MM.1S (cell line): ENCODE measurements at places on chromosomes 6 and 20.
A peak's percentile ranks its signal among the peaks of the same experiment; 100 is the strongest.

- no peaks in the 10 kb centered on the region for H3K4me1 ChIP-seq
- no peak overlapping the region for H3K27ac ChIP-seq
- H3K27me3 ChIP-seq = no peaks in the 10 kb centered on the region
- DNase-seq = no peak
Measured at GRCh38 chr6:149851461-149852110, 12.6 kb downstream of the LRP11 start.

DNA sequence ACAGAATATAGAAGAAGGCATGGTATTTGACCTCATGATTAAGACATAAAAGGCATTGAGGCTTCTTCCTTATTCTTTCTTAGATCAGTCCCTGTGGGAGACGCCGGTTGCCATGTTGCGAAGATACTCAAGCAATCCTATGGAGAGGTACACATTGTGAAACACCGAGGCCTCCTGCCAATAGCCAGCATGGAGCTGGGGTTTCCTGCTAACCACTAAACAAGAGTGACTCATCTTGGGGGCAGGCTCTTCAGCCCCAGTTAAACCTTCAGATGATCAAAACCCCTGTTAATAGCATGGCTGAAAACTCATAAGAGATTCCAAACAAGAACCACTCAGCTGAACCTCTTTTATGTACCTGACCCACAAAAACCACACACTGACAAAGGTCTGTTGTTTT is 478.8 kb downstream of the CD83 start:
- H3K4me3 ChIP-seq = no peak overlapping the region
- DNase-seq = no peak
- no peak overlapping the region for H3K27ac ChIP-seq
- H3K36me3 ChIP-seq = no peaks in the 10 kb centered on the region
- no peaks in the 10 kb centered on the region for H3K27me3 ChIP-seq

DNA sequence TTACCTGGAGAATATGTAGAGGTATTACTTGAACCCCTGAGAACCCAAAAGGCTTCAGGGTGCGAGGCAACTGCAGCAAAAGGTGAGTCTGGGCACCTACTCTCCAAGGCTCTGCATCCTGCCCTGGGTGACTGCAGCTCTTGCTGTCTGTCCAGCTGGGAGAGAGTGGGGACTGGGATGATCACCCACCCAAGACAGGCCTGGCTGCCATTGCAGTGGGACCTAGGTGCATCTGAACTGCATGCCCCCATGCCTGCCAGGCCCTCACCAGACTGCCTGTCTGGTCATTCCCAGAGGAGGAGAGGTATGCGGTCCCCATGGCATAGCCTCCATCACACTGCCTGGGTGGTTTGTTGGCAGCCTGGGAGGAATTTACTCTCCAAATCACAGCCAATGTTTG is 563.9 kb downstream of the TFAP2A start:
- H3K27ac ChIP-seq = no peak overlapping the region
- no peaks in the 10 kb centered on the region for H3K27me3 ChIP-seq
- no peaks in the 10 kb centered on the region for H3K36me3 ChIP-seq
- no peak for DNase-seq
- no peak overlapping the region for H3K4me3 ChIP-seq

- peaks cover 33% of the 10 kb centered on the region for H3K27me3 ChIP-seq
- H3K36me3 ChIP-seq = no peaks in the 10 kb centered on the region
- no peak overlapping the region for H3K27ac ChIP-seq
- DNase-seq = no peak
Measured at GRCh38 chr6:157806131-157806855, 16.8 kb upstream of the SNX9 start.

DNA sequence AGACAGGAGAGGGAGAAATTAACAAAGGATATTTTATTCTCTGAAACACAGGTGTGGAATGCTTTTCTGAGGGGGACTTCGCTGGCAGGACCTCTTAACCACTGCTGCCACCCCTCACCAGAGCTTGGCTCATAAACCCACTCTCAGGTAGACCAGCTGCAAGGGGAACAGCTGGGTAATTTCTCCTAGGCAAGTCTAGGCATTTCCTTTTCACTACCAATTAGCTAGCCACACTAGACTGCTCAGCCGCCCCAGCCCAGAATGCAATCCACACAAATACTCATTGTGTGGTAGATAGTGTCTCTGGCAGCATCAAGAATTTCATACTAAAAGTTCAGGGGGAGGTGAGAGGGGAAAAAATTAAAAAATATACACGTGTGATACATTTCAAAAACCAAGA is 267.6 kb upstream of the ID4 start:
- peak; percentile 80 for DNase-seq
- H3K27me3 ChIP-seq = no peaks in the 10 kb centered on the region
- H3K27ac ChIP-seq = peak overlapping the region; percentile 8; the same call in 1 of the 2 replicates
- peaks cover 13% of the 10 kb centered on the region; the same call in 1 of the 2 replicates for H3K4me1 ChIP-seq

DNA sequence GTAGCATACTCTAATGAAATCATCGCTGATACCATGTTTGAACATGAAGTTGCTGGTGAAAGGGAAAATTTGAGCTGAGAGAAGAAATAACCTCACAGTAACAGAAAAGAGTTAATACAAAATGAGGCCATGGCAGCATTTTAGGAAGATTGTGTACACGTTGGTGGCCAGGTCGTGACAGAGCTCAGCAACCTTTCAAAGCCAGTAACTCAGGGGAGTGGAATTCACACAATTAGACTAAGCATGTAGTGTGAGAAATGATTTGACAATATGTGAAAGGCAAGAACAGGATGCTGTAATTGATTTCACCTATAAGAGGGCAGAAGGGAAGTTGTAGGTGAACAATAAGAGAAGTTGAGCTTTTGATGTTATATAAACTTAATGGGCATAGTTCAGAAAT is 246.3 kb downstream of the OGFRL1 start:
- H3K4me3 ChIP-seq = no peak overlapping the region
- DNase-seq = no peak
- no peak overlapping the region for H3K27ac ChIP-seq
- no peaks in the 10 kb centered on the region for H3K4me1 ChIP-seq
- no peaks in the 10 kb centered on the region for H3K36me3 ChIP-seq

DNA sequence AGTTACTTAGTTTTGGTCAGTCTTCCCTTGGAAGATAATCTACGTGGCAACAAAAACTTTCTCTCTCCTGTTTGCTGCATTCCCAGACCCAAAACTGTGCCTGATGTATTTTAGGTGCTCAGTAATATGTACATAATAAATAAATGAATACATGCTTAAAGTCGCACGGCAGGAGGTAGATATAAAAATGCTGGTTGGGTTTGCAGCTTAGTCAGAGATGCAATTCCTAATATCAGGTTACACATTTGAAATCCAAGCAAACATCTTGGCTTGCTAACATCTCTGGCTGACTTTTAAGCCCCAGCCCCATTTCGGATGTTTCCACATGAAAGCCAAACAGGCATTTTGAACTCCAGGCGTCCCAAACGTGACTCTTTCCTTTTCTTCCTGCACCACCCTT is 91.0 kb downstream of the KCNQ5 start:
- no peaks in the 10 kb centered on the region for H3K36me3 ChIP-seq
- H3K4me3 ChIP-seq = no peak overlapping the region
- no peaks in the 10 kb centered on the region for H3K4me1 ChIP-seq
- DNase-seq = no peak

DNA sequence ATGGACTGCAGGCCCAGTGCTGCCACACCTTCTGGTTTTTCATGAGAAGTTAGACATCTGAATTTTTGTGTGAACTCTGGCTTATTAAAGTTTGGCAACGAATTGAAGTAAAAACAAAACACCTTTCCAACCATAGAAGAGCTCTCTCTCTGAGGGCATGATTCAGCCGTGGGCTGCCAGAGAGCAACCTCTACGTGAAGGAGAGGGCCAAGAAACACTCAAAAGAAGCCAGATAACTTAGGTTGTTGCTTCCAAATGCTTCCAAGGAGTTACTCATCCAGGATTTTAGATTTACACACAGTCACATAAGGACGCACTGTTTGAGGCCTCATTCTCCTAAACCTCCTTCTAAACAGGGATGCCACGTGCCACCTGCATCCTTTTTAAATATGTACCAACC is 65.5 kb downstream of the NRN1 start:
- H3K27me3 ChIP-seq = no peaks in the 10 kb centered on the region
- no peak overlapping the region for H3K4me3 ChIP-seq
- H3K36me3 ChIP-seq = no peaks in the 10 kb centered on the region
- H3K27ac ChIP-seq = no peak overlapping the region
- no peaks in the 10 kb centered on the region for H3K4me1 ChIP-seq
